Stimulated activated CD4-positive, alpha-beta T cell treated with anti-CD3 and anti-CD28 coated beads, Interleukin-4, amount 100 ng/mL, for 4 hours (primary cell): ENCODE measurements at places on chromosomes 3 and 15.

DNA sequence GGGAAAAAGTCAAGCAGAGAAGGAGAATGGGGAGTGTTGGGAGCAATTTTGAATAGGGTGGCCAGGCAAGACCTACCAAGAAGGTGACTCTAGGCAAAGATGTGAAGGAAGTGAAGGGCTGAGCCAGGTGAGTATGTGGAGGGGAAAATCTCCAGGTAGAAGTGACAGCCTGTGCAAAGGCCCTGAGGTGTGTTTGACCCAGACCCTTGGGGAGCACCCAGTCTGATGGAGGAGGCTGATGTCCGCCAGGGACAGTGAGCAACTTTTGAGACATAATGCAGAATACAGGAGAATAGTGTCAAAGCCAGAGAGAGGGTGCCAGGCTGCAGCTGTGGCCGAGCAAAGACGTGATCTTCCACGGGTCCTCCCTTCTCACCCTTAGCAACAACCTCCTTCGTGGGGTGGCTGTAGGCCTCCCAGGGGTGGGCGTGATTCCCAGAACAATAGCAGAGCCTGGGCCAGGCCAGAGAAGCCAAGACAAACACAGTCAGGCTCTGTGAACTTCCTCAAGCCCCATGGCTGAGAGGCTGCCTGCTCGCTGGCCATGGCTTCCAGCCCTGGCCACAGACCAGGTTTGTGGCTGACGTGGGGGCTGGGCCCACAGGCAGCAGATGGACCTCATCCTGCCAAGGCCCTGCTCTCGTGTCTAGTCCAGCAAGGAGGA lies 58.1 kb downstream of the SLC6A6 start:
- no peak for DNase-seq

- DNase-seq: no peak
These were observed 19.4 kb upstream of the UBE2E2 start for GRCh38 chr3:23183731-23184130.

DNA sequence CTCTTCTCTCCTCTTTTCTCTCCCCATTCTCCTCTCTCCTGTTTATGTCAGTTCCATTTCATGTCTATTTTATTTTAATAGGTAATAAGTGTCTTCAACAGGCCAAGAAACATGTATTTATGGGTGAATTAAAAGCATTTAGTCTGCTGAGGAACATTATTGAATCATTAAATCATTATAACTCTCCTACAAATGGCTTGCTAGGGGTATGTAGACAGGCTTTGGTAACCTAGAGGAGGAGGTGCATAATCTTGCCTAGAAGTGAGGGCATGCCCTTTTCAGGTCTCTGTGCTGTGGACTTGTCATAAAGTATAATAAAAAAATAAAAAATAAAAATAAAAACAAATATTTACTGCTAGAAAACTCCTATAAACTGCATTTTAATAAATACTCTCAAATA lies 88.9 kb upstream of the SNTN start:
- no peak for DNase-seq

DNA sequence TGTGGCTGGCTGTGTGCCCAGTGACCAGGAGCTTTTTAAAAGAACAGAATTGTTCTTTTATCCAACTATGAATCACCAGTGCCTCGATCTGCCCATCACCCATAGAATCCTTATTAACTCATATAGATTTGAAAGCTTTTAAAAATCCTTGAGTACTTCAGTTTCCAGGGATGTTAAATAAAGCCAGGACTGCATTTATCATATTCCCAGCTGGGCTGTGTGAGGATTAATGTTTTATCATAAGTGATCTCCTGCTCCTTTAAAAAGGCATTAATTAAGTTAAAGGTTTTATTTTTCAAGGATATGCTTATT lies 234.0 kb downstream of the MYRIP start:
- DNase-seq: no peak

- DNase-seq: no peak
These were observed 39.6 kb downstream of the TRIM69 start for GRCh38 chr15:44775953-44776352.

DNA sequence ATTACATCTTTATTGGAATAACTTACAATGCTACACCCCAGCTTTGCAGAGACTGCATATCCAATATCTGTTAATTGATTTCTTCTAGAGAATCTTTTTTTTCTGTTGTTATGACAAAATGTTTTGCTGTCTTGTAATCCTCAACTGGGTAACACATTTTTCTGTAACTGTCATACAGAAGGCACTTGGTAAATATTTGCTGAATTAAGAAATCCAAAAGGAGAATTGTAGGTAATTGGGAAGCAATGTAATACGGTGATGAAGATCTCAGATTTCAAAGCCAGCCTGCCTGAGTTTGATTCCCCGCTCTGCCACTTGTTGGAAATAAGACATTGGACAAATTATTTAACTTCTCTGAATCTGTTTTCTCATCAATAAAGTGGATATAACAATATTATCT lies 169.1 kb downstream of the WDR72 start:
- DNase-seq: no peak

DNA sequence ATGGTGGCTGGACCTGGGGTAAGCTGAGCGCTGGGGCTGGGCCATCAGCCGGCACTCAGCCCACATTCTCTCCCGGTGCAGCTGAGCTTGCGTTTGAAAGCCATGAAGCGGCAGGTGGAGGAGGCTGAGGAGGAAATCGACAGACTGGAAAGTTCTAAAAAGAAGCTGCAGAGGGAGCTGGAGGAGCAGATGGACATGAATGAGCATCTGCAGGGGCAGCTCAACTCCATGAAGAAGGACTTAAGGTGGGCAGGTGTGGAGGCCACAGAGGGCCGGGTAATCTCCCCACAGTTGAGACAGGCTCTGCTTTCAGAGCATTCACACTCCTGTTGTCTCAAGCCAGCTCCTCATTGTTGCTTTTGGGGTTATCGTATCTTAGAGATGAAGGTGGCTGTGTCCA lies 45.7 kb upstream of the MYZAP start:
- no peak for DNase-seq

DNA sequence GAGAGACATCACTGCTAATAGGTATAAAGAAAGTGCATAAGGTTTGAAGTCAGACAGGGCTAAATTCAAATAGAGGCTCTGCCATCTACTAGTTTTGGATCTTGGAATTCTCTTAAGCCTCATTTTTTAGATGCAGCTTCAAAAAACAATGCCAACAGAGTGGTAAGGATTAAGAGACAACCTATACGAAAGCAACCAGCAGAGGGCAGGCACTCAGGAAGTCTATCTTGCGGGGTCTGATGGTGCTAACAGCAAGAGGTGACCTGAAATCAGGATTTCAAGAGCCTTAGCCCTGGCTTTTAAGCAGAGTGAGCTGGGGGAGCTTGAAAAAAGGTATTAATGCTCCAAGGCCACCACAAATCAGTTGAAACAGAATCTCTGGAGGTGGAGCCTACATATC lies 40.7 kb downstream of the LDHAL6B start:
- DNase-seq: peak; percentile 22
